Activated CD4-positive, CD25-positive, alpha-beta regulatory T cell treated with anti-CD3 and anti-CD28 coated beads, Interleukin-2, amount 50 U/mL, for 24 hours (primary cell): ENCODE measurements at places on chromosomes 13 and 19.
A peak's percentile ranks its signal among the peaks of the same experiment; 100 is the strongest.

DNA sequence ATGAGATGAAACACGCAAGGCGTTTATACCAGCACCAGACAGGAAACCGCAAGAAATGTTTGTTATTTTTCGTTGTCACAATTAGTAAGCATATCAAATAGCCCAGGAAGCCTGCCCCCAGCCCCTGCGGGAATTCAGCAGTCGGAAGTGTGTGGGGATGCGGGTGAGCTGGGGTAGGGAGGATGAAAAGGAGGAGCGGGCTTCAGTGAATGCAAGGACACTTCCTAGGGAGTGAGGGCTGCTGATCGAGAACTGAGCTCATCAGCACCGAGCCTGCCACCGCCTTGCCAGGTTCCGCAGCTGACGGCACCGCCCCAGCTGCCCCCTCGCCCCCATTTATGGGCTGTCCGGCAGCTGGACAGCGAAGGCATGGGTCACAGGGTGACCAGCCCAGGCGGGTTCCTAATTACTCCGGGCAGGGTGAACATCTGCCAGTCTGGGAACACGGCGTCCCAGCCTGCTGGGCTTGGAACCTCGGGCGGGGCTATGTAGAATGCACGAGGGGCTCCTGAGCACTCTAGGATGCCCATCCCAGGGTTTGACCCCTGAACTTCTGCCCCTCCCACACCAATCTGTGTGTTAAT lies 1.6 kb upstream of the BEST2 start:
- ATAC-seq: no peak

GRCh38 chr13:31870511-31870910 lies 131.2 kb downstream of the RXFP2 start:
- no peak for ATAC-seq

DNA sequence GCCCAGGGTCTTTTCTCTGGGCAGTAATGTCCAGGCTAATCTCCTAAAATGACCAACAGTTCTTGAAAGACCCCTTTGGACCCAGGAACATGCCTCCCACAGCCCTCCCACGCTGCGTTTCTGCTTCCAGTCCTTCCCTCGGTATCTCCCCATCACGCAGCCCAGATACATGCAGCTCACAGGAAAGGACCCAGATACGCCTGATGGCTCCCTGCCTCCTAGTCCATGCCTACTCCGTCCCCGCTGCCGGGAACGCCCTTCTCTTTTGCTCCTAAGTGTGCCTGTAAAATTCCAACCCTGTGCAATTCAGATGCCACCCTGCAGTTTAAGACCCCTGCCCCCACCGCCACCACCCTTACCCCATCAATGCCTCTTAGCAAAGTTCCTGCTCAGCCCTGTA lies 778 bp downstream of the MUC16 start:
- no peak for ATAC-seq

- no peak for ATAC-seq
These were observed 3.5 kb downstream of the EGLN2 start for GRCh38 chr19:40802300-40803169.

DNA sequence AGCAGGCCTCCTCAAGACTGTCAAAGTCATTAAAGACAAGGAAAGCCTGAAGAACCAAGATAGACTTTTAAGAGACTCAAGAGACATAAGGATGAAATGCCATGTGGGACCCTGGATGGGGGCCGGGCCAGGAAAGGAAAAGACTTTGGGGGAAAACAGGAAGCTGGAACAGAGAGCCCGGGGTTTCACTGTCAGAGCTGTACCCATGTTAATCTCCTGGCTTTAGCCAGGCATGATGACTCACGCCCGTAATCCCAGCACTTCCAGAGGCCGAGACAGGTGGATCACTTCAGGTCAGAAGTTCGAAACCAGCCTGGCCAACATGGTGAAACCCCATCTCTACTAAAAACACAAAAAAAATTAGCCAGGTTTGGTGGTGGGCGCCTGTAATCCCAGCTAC lies 5.6 kb upstream of the KLF16 start:
- ATAC-seq: no peak

DNA sequence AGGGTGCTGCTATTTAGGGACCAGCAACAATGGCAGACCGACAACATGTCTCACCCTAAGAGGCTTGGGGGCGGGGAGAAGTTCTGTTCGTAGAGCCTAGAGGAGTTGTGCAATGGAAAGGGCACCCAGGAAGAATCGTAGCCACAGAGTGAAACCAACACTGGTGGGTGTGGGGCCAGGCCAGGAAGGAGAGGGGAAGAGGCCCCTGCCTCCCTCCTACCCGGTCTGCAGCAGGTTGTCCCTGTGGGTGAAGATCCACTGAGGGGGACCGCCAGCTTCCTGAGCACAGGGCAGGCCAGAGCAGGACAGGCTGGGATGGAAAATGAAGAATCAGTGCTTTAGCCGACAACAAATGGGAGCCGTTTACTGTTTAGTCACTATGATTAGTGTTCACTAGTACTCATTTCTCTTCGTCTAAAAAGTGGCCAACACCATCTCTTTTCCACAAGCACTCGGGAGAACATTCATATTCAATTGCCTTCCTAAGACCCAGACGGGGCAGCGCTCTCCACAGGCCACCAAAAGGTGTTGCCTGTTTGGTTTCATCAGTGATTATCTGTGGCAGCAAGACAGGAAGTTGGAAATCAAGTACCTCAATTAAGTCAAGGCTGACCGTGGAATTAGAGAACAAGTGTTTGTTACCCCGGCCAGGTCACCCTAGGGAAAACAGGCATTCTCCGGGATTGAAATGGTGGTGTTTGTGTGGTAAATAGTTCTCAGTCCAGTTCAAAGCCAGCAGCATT lies 1.1 kb upstream of the ATP11A start:
- ATAC-seq: no peak

DNA sequence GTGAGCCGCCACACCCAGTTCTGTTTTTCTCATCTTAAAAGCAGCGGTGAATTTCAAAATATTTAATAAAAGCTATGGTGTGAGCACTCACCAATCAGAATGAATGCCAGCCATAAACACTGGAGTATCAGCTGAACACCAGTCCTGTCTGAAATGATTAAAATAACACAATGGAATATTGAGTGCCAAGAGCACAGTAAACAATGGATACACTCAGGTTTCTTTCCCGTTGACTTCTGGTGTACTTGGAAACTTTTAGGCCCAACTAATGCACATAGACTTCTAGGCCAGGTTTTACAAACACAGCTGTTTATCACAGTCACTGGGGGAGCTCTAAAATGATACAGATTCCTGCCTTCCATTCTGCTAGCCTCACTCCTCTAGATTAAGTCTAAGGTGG lies 68.3 kb downstream of the SLC6A16 start:
- ATAC-seq: no peak

DNA sequence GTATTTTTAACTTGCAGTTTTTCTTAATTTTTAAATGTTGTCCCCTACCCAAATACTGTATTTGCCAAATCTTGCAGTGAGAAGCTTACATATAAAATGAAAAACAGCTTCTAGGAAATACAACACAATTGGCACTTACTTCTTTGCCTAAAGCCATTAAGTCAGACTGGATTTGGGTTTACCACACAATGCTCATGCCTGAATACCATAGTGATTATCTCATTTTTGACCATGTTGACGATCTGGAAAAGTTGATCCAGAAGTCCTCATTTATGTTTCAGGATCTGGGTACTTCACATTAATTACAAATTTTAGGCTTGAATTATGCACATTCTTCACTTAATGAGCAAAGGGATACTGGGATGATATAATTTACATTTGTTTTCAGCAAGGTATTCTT lies 2.4 kb downstream of the RNF6 start:
- no peak for ATAC-seq

DNA sequence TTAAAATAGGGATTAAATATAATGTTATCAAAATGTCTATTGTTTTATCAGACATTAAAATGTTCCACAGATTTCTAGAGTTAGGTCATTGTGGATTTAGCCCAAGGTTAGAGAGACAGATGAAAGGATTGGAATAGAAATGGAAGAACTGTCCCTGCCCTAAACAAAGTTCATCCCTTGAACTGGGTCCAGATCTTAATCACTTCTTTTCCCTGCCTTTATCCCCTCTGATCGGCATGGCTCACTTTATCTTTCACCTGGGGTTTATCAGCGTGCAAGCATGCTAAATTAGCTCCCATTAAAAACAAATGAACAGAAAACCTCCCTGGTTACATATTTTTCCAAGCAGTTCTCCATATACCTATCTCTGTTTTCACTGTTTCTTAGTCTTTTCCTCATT lies 23.4 kb upstream of the ARGLU1 start:
- ATAC-seq: no peak

DNA sequence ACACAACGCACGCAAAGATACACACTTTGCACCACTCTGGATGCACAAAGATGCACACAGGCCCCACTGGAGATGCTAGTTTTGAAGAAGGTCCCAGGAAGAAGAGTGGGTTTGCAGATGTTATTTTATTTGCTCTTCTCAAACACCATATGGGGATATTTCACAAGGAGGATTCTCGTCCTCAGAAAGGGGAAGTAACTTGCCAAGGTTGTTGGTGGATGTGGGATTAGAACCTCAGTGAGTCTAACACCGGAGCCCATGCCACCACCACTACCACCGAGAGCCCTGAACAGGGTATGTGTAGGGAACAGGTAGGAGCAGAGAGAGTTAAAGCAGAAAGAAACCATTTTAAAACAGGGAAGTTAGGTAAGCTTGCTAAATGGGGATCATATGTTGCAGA lies 9.6 kb upstream of the CEACAM6 start:
- ATAC-seq: no peak

DNA sequence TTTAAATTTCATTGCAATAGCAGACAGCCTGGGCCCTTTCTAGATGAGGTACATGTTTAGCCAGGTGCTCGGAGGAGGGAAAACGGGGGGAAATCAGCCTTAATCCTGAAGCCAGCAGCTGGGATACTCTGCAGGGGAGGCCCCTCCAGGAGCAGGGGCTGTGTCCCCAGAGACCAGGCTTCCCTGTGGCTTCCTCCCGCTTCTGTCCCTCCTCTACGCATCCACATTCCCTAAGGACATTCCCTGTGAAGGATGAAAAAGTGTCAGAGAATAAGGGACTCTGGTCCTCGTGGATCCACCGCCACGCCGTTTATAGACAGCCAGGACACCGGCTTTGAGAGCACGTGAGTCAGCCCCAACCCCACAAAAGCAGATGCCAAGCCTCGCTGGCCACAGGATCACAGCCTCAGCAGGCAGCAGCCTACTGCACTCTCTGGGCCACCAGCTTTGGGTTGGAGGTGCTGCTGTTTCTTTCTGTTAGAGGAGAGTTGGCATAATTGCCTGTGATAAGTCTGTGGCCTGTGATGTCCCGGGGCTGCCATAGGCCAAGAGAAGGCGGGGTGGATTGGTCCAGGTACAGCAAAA lies 36.7 kb upstream of the RANBP3 start:
- ATAC-seq: no peak

DNA sequence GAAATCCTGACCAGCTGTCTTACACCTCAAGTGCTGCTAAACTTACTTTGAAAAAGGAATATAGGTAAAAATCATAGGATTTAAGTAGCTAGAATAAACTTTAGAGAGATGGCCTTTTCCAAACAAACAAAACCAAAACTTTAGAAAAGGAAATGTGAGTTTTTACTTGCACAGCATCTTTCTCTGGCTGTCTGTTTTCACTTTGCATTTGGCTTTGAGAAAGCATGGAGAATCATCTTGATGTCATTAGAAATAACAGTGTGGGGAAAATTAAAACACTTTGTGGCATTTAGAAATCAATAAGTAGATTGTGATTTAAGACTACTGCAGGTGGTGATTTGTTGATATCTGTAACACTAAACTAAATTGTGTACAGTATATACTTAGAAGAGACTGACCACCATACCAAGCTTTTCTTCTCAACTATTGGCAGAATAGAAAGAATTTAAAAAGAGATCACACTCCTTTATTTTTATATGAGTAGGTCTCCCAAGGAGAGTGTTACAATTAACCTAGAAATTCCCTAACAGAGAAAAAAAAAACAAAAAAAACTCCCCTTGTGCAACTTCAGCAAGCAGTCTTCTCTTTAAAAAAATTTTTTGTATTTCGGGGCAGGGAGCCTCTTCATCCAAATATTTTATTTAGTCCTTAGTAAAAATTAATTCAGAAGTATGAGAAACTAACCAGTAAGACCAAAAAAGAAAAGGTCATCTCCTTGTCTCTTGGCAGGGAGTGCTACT lies 6.1 kb downstream of the WDFY2 start:
- ATAC-seq: no peak

GRCh38 chr13:37682496-37682895 lies 83.9 kb upstream of the POSTN start:
- no peak for ATAC-seq

- no peak for ATAC-seq
These were observed 42.5 kb upstream of the INTS6 start for GRCh38 chr13:51495316-51495715.

- ATAC-seq: no peak
These were observed 21.4 kb downstream of the DNAJC15 start for GRCh38 chr13:43044720-43045301.

- no peak for ATAC-seq
These were observed 6.4 kb upstream of the IPO5 start for GRCh38 chr13:97946951-97947588.

DNA sequence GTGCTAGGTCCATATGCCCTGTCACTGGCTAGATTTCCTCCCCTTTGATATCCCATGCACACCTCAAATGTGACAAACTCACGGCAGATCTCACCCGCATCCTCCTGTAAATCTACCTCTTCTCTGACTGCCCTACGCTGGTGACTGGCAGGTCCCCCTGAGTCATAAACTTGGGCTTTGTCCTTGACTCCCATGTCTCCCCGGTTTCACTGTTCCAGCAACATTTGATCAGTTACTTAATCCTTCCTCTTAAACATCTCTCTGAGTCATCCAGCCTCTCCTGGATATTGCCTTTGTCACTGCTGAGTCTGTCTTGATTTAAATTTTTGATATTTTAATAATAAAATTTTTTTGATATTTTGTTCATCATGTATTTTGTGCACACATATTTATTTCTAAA lies 26.5 kb downstream of the FAM216B start:
- no peak for ATAC-seq

DNA sequence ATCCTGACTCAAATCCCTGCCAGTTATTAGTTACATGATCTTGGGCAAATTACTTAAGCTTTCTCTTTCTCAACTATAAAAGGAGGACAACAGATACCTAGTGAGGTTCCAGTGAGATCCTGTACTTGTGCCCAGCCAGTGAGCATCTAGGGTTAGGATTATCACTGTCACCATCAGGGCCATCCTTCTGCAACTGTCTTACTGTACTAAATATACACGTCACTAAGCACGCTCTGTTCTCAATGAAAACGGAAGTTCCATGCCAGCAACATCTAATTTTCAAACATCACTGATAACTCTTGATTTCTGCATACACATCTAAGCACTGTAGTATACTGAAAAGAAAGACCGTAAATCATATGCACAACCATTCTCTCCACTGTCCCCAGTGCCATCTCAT lies 70.0 kb downstream of the FOXO1 start:
- peak; percentile 28 for ATAC-seq

DNA sequence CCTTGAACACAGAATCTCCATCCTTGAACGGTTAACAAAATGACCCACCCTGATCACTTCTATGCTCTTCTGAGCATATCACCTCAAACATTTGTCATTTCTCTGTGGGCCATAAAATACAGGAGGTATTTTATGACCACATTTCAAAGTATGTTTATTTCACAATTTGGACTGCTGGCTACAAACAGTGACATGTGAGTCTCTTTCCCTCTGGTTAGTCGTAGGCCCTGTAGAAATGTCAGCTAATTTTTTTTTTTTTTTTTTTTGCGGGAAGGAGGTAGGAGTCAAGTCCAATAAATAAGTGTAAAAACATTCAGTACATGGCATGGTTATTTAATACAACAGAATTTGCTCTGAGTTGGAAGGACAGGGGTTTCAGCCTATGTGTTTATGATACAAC lies 70.7 kb downstream of the FOXO1 start:
- ATAC-seq: no peak
